ENCODE measurements at places on chromosomes 5 and 9.

GRCh38 chr5:106755789-106756188 lies 914.9 kb downstream of the EFNA5 start:
- DNase-seq: peak; percentile 50

DNA sequence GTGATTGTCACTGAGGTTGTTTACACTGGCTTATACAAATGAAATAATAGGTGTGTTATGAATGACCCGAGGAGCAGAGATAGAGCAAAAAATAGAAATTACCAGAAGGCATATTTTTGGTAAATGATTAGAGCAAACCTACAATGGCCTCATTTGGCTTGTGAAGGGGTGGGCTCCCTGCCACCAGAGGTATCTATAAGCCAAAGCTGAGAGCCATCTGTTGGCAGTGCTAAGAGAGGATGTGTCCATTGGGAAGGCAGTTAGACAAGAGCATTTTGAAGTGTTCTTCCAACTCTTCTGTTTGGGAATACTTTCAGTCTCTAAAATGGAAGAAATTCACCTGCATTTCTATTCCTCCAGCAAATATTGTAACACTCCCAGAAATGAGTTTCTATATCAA lies 10.6 kb downstream of the NIPAL4 start:
- peak; percentile 38 for DNase-seq

DNA sequence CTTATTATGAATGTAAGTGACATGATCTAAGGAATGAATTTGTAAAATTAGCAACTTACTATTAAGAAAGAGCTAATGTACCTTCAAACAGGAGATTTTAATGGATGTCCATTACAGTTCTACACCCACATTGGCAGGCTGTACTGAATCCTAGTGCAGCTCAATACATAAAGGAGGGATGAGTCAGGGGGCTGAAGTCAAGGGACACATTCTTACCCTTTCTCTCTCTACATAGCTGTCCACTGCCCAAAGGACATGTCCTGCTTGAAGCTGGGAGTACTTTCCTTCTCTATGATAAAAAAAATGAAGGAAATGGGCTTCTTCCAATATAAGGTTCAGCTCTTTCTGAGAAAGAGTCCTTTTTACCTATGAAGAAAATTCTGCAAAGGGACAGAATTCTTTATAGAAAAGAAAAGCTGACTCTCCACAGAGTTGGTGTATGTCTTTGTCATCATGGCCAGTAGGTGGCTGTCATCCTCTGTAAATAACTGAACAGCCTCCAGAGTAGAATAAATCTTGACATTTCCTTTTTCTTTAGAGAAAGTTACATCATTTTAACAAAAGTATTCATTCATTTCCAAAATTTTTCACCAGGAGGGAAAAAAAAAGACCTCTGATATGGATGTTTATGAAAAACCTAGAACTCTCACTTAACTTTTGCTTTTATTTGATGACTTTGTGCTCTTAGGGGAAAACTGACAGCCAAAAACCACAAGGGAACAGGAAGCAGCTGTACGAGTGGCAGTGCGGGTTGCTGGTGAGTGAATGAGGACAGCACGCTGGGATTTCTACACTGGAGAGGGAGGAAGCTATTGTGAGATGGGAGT lies 13.1 kb upstream of the IFNA14 start:
- peak; percentile 19 for DNase-seq

GRCh38 chr5:42270771-42271170 lies 152.5 kb upstream of the GHR start:
- no peak for DNase-seq

DNA sequence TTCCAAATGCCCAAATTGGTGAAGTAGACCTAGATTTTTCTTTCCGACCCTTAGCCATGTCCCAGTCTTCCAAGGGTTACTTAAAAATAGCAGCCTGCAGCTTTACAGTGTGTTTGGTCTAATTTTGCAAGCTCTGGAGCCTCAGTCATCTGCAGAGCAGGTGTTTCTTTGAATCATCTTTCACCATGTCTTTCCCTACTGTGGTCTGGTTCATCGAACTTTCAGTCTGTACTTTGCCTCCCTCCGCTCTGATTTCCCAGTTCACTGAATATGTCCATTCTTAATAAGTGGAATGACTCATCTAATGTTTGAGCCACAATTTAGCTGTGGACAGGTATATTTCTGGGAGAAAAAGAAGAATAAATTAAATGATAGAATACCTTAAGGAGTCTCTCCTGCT lies 1060.7 kb downstream of the EFNA5 start:
- DNase-seq: no peak

GRCh38 chr5:170343177-170343576 lies 45.6 kb upstream of the LCP2 start:
- no peak for DNase-seq

GRCh38 chr5:112411903-112412302 lies 7.2 kb downstream of the EPB41L4A start:
- DNase-seq: no peak

DNA sequence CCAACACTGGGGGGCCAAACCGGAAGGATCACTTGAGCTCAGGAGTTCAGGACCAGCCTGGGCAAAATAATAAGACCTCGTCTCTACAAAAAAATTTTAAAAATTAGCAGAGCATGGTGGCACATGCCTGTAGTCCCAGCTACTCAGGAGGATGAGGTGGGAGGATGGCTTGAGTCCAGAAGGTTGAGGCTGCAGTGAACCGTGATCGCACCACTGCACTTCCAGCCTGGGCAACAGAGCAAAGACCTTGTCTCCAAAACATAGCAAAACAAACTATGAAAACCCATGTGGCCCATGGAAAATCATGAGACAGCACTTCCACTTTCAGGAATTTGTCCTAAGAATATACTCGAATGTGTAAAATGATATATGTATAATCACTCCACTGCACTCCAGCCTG lies 6.1 kb downstream of the SETX start:
- no peak for DNase-seq

- DNase-seq: no peak
Measured at GRCh38 chr9:127004946-127005769, 90.6 kb downstream of the RALGPS1 start.

DNA sequence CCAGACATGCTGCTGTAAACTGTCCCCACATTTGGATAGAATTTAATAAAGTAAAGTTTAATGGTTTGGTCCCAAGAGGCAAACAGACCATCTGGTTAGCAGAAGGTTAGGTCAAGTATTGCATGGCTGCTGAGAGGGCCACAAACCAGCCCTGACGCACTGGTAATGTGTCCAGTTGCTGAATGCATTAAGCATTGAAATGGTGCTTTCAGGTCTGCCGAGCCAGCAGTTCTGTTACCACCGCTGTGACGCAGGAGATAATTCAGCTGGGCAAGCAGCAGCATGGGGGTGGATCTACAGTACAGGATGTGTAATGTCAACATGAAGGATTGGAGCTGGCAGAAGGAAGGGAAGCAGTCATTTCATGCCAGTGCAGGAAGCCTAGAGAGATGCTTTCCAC lies 16.0 kb downstream of the ZNF462 start:
- peak; percentile 62 for DNase-seq

DNA sequence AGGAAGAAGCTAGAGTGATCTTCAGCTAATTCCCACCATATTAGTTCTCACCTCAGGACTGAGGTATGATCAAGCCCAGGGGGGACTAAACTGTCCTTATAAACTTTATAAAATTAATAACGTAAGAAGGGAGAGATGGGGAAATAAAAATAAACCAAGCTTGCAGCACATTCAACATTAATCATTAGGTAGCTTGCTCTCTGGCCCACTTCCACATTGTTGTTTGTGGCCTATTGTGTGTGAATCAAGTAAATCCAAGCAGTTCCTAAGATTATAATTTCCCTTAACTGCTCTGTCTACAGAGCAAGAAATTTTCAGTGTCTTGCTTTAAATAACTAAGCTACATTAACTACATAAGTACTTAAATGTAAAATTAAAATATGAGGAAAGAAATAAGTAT lies 131.3 kb upstream of the ABCA1 start:
- no peak for DNase-seq

DNA sequence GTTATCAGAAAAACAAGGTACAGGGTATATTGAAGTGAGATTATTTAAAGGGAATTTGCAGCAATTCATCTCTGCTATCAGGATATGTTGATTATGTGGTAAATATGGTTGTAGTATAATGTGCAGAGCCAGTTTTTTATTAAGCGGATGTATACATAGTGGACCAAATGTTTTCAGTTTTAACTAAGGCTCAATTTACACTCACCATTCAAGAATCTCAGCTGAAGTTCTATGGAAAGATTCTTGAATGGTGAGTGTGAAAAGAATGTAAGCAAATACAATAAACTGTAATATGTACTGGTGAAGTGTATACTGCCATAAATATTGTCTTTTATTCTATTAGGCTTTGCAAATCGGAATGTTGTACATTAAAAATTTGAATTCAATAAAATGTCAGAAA lies 895.9 kb upstream of the CDH10 start:
- no peak for DNase-seq

DNA sequence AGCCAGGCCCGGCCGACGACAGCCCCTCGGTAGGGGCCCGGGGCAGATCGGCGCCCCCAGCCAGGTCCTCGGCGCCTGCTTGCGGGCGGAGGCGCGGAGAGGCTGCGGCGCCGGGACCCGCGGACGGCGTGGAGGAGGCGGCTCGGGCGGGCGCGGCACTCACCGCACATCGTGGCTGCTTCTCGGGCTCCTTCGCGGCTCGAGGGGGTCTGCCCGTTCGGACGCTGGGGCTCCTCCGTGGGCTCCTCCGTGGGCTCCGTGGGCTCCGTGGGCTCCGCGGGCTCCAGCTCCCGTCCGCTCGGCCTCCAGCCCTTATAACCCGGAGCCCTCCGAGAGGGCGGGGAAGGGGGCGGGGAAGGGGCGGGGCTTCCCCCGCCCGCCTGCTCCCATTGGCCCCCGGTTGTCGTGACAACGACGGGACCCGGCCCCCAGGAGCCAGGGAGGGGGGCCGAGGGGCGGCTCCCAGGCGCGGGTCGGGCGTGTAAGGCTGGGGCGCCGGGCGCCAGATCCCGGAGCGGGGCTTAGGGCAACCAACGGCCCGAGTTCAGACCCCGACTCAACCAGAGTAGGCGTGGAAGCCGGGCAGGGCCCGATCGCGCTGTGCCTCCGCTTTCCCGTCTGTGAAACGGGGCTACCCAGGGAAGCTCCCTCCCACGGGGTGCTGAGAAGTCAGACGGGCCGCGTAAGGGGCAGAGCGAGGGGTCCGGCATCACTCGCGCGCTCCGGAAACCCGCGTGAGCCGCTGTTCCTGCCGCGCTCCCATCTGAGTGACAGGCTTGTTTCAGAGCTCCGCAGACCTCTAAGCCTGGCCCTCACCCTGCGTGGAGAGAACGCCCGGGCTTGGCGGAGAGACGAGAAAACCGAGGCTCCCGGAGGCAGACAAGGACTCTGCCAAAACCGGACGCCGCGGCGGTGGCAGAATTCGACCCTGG lies at the start of gene GFPT2:
Gene GFPT2, minus strand, starts transcription at position 289 of the 932 bp plus-strand sequence. Its CDS starts 119 bp downstream, at position 170.
- DNase-seq: peak; percentile 15

- DNase-seq: no peak
Measured at GRCh38 chr5:56585999-56586691, 229.2 kb upstream of the MAP3K1 start.

DNA sequence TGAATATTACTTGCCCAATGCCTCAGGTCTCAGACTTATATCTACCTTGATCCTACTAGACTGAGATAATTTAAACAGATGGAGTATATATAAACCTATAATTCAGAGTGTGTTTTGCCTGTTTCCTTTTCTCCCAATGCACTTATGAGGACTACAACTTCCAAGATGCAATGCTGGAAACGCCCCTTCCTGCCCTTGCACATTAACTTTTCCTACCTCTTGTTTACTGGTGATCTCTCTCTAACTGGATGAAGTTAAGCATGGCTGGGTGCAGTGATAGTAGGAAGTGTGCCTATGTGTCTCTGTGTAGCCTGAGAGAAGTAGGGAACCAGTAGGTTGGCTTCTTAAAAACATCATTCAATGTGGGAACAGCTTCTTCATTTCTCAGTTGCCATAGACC lies 115.2 kb downstream of the SVEP1 start:
- DNase-seq: no peak

DNA sequence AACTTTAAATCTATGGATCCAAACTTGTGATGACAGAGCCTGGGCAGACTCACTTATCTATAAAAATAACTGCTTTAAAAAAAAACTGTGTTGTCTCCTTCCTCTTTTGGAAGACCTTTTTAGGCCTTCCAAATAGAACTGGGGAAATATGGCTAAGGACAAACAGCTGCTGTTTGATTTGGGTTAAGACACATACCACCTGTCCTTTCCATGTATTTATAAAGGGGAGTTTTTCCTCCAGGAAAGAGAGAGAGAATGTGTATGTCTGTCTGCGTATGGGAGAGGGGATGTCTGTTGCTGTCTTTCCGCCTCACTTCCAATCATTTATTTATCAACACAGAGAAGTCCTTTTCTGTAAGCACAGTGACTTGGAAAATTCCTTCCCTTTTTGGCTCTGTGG lies 2.8 kb downstream of the ARHGEF37 start:
- no peak for DNase-seq

- DNase-seq: no peak
Measured at GRCh38 chr5:995318-995717, 13.3 kb upstream of the NKD2 start.

DNA sequence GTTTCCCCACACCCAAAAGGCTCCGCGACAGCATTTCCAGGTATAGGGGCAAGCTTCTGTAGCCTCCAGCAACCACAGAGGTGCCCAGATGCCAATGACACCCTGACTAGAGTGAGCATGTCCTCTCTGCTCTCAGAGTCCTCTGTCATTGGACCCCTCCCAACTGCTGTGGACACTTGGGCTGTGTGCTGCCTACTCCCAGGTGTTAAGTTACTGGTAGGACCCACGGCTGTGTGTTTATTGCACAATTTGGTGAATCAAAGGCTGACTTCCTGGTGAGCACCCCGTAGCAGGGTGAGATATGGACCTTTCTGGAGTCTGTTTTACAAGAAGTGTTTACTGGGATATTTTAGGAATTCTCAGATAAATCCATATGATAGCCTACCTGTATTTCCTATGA lies 36.0 kb downstream of the SH3GL2 start:
- no peak for DNase-seq

DNA sequence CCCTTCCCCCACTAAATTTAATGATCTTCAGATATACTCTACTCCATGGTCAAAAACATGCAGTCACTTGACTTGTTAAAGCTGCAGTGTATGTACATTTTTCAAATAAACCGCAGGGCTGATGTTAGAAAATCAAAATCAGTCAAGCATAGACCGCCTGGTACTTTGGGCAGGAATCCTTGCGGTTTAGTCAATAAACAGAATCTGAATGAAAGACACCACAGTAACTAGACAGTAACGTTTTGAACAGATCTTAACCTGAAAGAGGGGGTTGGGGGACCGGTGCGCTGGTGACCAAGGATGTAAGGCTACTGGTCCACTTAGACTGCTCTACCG lies 188.8 kb downstream of the BNC2 start:
- no peak for DNase-seq

DNA sequence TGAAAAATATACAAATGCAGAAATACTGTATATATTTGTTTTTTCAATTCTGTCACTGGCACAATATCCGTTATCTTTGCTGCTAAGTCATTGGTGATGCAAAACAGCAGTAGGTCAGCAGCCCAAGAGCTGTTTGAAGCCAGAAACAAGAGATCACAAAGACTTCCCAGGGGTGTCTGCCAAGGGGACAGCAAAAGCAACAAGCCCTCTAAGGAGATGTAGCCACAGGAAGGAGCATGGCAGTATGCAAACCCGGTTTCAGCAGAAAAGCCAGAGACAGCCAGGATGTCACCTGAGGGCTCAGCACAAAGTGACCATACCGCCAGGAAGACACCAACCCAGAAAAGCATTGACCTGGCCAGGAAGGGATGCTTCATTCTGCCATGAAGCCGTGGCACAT lies 241.5 kb downstream of the ARRDC3 start:
- no peak for DNase-seq

- DNase-seq: no peak
Measured at GRCh38 chr5:6941631-6942030, 228.4 kb downstream of the TENT4A start.

Data from NCI-H524 treated with DMSO at 0.1 percent for 48 hours (cell line).